ENCODE measurements at places on chromosomes 3 and 15. TPM values are rescaled to one million over a fixed set of nuclear protein-coding genes. Genes with fewer than 3 reads are reported as not detected.

The NMNAT3 gene
- total RNA-seq = 0.28 TPM

The ALG1L2 gene
- total RNA-seq = not detected

The ZMYND10 gene
- total RNA-seq = 0.28 TPM

The GOLGA6A gene
- total RNA-seq = not detected

The LRRC2 gene
- 6.0 TPM for total RNA-seq

The KNG1 gene
- total RNA-seq = not detected

The TUSC7 gene
- not detected for total RNA-seq

The GRAMD2A gene
- 0.55 TPM for total RNA-seq

The PXYLP1 gene
- 6.6 TPM for total RNA-seq

The SCN10A gene
- total RNA-seq = under 0.01 TPM

All from smooth muscle cell of bladder (primary cell).